Activated naive CD4-positive, alpha-beta T cell treated with anti-CD3 and anti-CD28 coated beads for 36 hours (primary cell): ENCODE measurements at places on chromosomes 5 and 9.
A peak's percentile ranks its signal among the peaks of the same experiment; 100 is the strongest.

- DNase-seq: no peak
- H3K27ac ChIP-seq: no peak overlapping the region
- H3K4me1 ChIP-seq: no peaks in the 10 kb centered on the region
- H3K4me3 ChIP-seq: no peak overlapping the region
- H3K27me3 ChIP-seq: peaks cover 3% of the 10 kb centered on the region
Measured at GRCh38 chr9:135240871-135241311, 153.4 kb downstream of the OLFM1 start.

GRCh38 chr5:86878250-86878649, 260.5 kb downstream of the COX7C start:
- no peaks in the 10 kb centered on the region for H3K4me1 ChIP-seq
- no peaks in the 10 kb centered on the region for H3K36me3 ChIP-seq
- peaks cover 11% of the 10 kb centered on the region for H3K27me3 ChIP-seq
- H3K4me3 ChIP-seq: no peak overlapping the region
- DNase-seq: no peak

GRCh38 chr5:83636156-83636555, 84.5 kb downstream of the HAPLN1 start:
- H3K27me3 ChIP-seq: peaks cover 3% of the 10 kb centered on the region
- no peaks in the 10 kb centered on the region for H3K36me3 ChIP-seq
- DNase-seq: no peak
- no peak overlapping the region for H3K4me3 ChIP-seq
- H3K27ac ChIP-seq: no peak overlapping the region

DNA sequence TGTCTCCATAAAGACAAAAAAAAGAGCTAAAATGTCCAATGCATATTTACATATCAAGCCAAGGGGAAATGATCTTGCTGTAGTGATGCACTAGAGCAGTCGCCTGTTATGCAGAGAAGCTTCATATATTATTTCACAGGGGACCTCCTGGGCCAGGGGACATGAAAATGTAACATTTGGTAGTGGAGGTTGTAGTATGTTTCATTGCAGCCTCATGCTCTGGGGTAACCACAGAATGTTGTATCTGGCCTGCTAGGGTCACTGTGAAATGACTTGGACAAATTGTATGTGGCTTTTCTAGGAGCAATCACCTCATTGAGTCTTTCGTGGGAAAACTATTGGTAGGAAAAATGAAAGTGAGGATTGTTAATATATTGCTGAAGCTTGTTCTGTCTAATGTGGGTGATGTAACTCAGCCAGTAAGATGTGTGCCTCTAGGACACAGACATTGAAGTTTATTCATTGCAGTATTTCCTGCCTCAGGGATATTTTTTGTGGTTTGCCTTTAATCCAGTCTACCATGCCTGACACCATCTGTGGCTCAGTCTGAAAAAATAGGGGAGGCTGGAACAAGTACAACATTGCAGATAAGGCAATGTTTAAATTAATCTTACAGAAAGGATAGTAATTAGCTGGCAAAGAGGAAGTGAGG, 430.8 kb upstream of the TNC start:
- no peaks in the 10 kb centered on the region for H3K36me3 ChIP-seq
- H3K27me3 ChIP-seq: peaks cover 4% of the 10 kb centered on the region
- no peaks in the 10 kb centered on the region for H3K4me1 ChIP-seq
- DNase-seq: no peak
- no peak overlapping the region for H3K27ac ChIP-seq
- no peak overlapping the region for H3K4me3 ChIP-seq

DNA sequence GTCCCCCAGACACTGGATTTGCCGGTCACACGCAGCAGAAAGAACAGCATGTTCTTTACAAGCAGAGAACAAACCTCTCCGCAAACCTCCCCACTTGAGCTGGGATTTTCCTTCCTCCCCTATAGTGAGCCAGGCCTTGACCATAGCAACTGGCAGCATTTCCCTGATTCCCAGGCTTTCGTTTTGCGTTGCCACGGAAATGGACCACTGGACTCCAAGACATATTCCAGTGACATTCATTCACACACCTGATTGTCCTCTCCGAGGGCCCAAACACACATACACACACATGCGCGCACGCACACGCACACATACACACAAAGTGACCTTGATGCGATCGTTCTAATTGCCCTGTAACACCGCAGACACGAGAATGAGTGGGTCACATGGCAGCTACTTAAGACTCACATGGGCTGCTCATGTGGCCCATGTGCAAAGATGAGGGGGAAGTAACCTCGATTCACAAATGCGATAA, 80.9 kb upstream of the CPEB4 start:
- H3K27ac ChIP-seq: no peak overlapping the region
- H3K4me3 ChIP-seq: no peak overlapping the region
- H3K27me3 ChIP-seq: no peaks in the 10 kb centered on the region
- DNase-seq: no peak
- no peaks in the 10 kb centered on the region for H3K36me3 ChIP-seq

DNA sequence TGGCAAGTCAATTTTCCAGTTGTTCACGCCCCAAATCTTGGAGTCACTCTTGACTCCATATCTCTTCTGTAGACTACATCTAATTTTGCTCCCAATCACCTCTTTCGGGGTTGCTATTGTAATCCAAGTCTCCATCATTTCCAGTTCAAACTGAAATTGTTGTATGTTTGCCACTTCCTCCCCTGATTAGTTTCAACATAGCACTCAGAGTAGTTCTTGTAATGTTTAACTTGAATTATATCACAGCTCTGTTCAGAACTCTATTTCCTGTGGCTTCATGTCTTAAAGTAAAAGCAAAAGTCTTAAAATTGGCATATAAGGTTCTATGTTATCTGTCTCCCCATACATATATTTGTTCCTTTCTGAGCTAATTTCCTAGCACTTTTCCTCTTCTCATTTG, 348.5 kb upstream of the RIOK2 start:
- H3K4me3 ChIP-seq: no peak overlapping the region
- no peaks in the 10 kb centered on the region for H3K36me3 ChIP-seq
- H3K4me1 ChIP-seq: no peaks in the 10 kb centered on the region
- no peaks in the 10 kb centered on the region for H3K27me3 ChIP-seq

GRCh38 chr9:135901826-135902225, 5.5 kb downstream of the CAMSAP1 start:
- H3K36me3 ChIP-seq: peaks cover 35% of the 10 kb centered on the region
- DNase-seq: no peak
- H3K4me1 ChIP-seq: peaks cover 60% of the 10 kb centered on the region

GRCh38 chr5:14316471-14316870, 173.3 kb downstream of the TRIO start:
- DNase-seq: no peak
- H3K4me1 ChIP-seq: no peaks in the 10 kb centered on the region
- no peak overlapping the region for H3K27ac ChIP-seq
- H3K4me3 ChIP-seq: no peak overlapping the region
- peaks cover 3% of the 10 kb centered on the region for H3K27me3 ChIP-seq

GRCh38 chr9:135791431-135792267, 89.7 kb downstream of the KCNT1 start:
- no peak for DNase-seq
- no peak overlapping the region for H3K4me3 ChIP-seq
- no peaks in the 10 kb centered on the region for H3K4me1 ChIP-seq
- no peaks in the 10 kb centered on the region for H3K27me3 ChIP-seq
- no peak overlapping the region for H3K27ac ChIP-seq

- H3K27me3 ChIP-seq: peaks cover 11% of the 10 kb centered on the region
- H3K36me3 ChIP-seq: no peaks in the 10 kb centered on the region
- no peaks in the 10 kb centered on the region for H3K4me1 ChIP-seq
- no peak overlapping the region for H3K4me3 ChIP-seq
Measured at GRCh38 chr5:155434681-155435080, 421.1 kb downstream of the KIF4B start.

GRCh38 chr9:21873540-21874221, 71.2 kb downstream of the MTAP start:
- DNase-seq: no peak
- no peak overlapping the region for H3K4me3 ChIP-seq
- peaks cover 57% of the 10 kb centered on the region for H3K36me3 ChIP-seq
- H3K27ac ChIP-seq: no peak overlapping the region
- H3K4me1 ChIP-seq: peaks cover 2% of the 10 kb centered on the region
- no peaks in the 10 kb centered on the region for H3K27me3 ChIP-seq

- H3K27me3 ChIP-seq: no peaks in the 10 kb centered on the region
- H3K27ac ChIP-seq: no peak overlapping the region
- H3K36me3 ChIP-seq: no peaks in the 10 kb centered on the region
- no peaks in the 10 kb centered on the region for H3K4me1 ChIP-seq
- H3K4me3 ChIP-seq: no peak overlapping the region
- no peak for DNase-seq
Measured at GRCh38 chr5:152864447-152864846, 459.4 kb upstream of the NMUR2 start.

- no peak overlapping the region for H3K27ac ChIP-seq
- no peaks in the 10 kb centered on the region for H3K36me3 ChIP-seq
- peaks cover 6% of the 10 kb centered on the region for H3K27me3 ChIP-seq
- no peaks in the 10 kb centered on the region for H3K4me1 ChIP-seq
- DNase-seq: no peak
Measured at GRCh38 chr9:83197591-83197990, 134.6 kb upstream of the RASEF start.

DNA sequence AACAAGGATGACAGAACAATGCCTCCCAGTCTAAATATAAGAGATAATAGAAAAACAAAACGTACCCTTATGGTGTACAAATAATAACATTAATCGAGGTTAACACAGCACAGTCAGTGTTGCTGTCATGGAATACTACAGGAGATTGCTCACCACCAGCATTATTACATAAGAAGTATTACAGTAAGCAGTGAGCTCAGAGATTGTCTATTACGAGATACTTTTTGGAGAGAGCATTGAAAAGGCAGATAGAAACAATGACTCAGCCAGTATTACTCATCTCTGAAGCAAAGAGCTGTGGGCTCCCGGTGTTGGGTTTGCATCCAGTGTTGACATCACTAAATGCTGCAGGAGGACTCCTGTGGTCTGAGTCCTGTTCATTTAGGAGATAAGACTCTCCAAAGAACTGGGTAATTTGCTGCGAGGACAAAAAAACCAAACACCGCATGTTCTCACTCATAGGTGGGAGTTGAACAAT, 191.9 kb upstream of the SEMA6A start:
- no peaks in the 10 kb centered on the region for H3K4me1 ChIP-seq
- peak; percentile 9 for DNase-seq
- peaks cover 4% of the 10 kb centered on the region for H3K27me3 ChIP-seq
- H3K36me3 ChIP-seq: no peaks in the 10 kb centered on the region
- H3K4me3 ChIP-seq: no peak overlapping the region
- H3K27ac ChIP-seq: no peak overlapping the region

DNA sequence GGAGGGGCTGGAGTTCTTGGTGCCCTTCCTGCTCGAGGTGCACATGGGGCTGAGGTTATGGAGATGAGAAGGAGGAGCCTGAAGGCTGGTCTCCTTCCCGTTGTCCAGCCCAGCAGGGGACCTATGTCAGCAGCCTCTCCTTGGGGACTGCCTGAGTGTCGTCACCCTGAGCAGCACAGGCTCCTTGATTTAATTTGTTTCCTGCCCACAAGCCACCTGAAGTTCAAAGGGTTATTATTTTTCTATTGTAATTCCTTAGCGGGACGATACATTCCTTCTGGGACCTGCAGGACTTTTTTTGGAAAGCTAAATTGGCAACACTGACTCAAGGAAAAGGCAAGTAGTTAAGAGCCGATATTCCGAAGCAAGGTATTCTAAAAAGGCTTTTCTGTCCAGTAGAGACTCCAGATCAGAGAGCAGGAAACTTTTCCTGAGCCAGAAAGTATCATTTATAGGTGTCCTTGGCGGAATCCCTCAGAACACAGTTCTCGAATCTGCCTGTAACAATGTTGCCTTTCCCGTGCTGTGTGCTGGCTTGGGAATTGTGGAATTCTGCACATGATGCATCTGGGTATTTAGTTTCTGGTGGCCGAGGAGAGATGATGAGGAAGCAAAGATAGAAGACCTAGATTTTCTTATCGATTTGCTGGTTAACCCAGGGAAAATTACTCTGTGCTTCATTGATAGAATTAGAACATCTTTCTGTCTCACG, 55.4 kb downstream of the ARHGAP26 start:
- H3K27ac ChIP-seq: no peak overlapping the region
- peaks cover 2% of the 10 kb centered on the region for H3K36me3 ChIP-seq
